Activated naive CD4-positive, alpha-beta T cell treated with anti-CD3 and anti-CD28 coated beads, Interleukin-2, amount 50 U/mL, for 72 hours (primary cell): ENCODE measurements at places on chromosomes 12 and 14. TPM values are rescaled to one million over a fixed set of nuclear protein-coding genes. Genes with fewer than 3 reads are reported as not detected.

Gene COCH
- total RNA-seq: 0.57 TPM

Gene LMO3
- not detected for total RNA-seq

Gene AKAP6
- total RNA-seq: 2.5 TPM

Gene APOF
- not detected for total RNA-seq

Gene RAD9B
- 1.9 TPM for total RNA-seq

Gene LMNTD1
- total RNA-seq: not detected

Gene SIX6
- total RNA-seq: not detected

- DNase-seq: no peak
These were observed 2.8 kb downstream of the ZNF219 start for GRCh38 chr14:21095430-21096205.

DNA sequence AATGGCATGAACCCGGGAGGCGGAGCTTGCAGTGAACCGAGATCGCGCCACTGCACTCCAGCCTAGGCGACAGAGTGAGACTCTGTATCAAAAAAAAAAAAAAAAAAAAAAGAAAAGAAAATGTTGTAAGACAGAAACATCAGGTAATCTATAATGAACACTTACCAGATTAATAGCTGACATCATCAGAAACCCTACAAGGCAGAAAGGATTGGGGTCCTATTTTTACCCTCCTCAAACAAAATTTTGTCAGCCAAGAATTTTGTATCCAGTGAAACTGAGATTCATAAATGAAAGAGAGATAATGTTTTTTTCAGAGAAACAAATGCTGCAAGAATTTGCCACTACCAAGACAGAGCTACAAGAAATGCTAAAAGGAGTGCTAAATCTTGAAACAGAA, 14.1 kb downstream of the CLEC1A start:
- DNase-seq: no peak

- DNase-seq: peak; percentile 88
These were observed 23.7 kb upstream of the DHRS4 start for GRCh38 chr14:23929822-23930294.

DNA sequence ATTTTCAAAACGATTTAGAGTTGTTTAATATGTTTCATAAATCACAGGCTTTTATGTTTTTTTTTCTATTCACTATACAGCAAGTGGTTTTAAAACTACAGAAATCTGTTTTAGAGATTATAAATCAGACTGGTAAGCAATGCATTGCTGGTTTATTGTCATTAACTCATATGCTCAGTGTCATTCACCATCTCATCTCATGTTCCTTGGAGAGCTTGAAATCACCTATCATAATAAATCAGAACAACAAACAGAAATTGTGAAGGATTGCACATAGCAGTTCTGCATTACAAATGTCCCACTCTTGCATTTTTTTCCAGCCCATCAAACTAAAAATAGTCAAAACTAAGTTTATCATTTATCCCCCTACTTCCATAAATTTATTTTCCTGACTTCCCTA, 470.8 kb downstream of the FSCB start:
- DNase-seq: no peak

DNA sequence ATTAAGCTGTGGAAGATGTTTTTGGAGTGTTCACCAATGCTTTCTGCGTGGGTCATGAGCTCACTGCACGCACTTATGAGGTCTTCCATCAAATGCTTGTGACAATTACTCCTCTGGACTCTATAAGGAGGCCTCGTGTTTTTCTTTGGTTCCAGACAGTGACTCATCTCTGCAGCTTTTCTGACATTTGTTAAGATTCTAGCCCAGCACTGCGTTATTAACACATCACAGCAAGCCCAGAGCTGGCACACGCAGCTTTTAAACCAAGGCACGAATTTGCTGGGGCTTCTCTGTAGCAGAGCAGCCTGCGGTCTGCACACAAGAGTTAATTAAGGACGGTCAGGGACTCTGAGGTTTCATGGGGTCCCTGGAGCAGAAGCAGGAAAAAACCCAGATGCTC, 16.9 kb downstream of the MEG3 start:
- no peak for DNase-seq

- DNase-seq: no peak
These were observed 60.8 kb downstream of the RASSF3 start for GRCh38 chr12:64670919-64671639.

DNA sequence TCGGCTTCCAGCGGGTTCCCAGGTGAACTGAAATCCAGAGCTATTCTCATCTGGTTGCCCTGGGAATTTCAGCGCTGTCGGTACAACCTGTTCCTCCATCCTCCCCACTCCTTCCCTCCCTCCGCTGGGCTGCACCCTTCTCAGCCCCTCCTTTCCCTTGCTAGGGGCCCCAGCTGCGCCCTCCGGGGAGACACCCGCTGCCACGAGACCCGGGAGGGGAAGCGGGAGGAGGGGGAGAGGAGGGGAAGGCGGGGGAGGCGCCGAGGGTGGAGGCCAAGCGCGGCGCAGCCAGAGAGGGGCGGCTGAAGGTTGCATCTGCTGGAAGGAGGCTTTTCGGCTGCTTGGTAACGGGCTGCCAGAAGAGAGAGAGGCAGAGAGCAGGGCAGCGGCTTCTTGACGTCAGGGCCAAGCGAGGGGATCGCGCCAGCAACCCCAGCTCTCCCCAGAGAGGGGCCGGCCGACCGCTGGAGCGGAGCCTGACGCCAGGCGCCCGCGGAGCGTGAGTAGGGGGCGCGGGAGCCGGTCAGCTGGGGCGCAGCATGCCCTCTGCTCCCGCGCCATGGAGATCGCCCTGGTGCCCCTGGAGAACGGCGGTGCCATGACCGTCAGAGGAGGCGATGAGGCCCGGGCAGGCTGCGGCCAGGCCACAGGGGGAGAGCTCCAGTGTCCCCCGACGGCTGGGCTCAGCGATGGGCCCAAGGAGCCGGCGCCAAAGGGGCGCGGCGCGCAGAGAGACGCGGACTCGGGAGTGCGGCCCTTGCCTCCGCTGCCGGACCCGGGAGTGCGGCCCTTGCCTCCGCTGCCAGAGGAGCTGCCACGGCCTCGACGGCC, at the start of gene KCNA5:
KCNA5 (plus strand) TSS at position 291 of the 831 bp plus-strand sequence; CDS start at position 560, 269 bp downstream.
- no peak for DNase-seq

DNA sequence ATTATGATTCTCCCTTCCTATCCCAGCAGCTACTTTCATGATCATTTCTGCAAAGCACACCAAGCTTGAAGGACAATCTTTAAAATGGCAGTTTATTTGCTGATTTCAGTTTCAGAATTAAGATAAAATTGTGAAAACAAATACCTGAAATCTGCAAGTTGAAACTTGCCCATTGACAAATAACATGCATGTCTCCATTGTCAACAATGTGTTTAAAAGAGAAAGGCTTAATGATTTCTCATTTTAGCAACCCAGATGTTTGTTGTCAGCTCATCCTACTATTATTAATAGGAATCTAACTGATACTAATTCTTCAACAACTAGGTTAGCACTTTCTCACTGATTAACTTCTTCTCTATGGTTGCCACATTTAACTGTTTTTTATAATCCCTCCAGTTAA, 474.6 kb downstream of the PRKD1 start:
- no peak for DNase-seq

DNA sequence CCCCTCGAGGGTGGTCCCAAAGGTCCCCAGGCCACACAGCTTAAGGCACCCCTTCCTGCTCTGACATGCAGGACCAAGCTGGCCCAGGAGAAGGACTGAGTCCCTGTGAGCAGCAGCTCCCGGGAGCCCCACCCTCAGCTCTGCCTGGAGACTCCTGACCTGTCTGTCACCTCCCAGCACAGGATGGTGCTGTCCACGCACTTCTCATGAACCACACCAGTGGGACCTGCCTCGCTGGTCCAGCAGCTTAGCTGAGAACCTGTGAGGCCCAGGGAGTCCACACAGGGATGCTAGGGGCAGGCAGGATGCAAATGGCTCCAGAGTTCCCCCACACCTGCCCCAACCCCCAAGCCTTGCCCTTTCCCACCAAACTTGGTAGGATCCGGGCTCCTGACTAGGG, 27.7 kb downstream of the CCDC85C start:
- DNase-seq: no peak

DNA sequence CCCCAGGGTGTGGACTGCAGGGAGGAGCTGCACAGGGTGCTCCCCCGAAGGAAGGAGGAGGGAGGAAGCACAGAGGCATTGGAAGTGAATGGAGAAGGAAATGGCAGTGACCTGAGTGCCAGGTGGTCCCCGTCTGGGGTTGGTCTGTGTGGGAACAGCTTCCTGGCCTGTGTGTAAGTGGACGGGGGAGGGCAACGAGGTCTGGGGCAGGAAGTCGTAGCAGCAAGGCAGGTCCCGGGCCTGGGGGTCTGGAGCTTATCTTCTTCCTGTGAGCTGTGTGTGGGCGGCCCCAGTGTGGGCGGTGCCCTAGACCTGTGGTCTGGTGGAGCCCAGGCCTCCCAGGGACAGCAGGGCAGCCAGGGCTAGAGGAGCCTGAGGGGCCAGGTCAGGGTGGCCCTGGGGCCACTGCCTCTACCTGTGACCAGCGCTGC, 382.1 kb downstream of the TMEM121 start:
- no peak for DNase-seq

- no peak for DNase-seq
These were observed 228.2 kb downstream of the PCNX1 start for GRCh38 chr14:71135496-71135895.

GRCh38 chr14:67580336-67581171, 19.5 kb downstream of the PIGH start:
- no peak for DNase-seq

DNA sequence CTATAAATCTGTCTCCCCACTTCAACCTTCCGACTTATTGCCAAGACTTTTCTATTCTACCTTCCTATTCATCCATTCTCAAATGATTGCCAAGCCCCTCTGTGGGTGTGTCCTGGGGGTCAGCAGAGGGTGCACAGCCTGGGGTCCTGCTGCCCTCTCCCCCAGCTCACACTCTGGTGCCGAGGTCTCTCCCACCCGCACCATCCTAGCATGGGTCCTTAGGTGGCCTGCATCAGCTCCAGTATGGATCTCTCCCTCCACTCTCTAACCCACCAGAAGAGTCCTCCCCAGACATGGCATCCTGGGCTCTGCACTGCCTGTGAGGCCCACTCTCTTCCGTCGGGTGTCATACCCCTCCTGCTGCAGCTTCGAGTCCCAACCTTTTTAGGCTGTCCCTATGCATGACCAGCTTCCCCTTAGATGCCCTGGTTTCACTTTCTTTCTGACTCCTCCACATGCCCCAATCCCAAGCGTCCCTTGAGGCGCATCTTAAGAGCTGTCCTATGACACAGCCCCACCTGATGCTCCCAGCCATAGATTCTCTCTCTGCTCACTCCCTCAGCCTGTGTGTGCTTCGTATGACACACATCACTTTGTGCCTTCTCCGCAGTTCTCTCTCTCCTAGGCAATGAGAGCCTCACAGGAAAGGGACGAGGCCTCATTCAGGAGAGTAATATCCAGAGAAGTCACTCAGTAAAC, 43.9 kb downstream of the GIT2 start:
- DNase-seq: no peak

DNA sequence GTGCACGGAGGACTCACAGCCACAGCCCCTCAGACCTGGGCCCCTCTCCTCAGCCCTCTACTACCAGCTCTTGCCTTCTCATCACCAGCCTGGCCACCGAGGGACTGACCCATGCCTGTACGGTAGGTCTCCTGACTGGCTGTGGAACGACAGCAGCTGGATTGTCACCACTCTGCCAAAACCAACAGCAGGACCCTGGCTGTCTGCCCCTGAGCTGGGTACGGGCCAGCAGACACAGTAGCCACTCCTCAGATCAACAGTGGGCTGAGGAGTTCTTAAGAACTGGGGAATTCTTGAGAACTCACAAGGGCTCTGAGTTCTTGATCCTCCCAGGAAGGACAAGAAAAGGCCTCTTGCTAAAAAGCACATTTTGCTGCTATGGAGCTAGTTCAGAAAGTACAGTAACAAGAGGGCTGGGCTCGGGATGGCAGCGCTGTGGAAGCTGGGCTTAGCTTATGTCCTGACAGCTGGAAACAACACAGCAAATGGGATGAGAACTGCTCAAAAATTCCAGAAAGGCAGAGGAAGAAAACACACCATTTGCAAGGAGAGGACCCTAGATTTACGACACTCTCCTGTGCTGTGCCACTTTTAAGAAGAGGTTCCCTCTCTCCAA, 176.4 kb downstream of the ANO2 start:
- DNase-seq: no peak
